CD8-positive, alpha-beta memory T cell (primary cell): ENCODE measurements at places on chromosomes 1 and 21. TPM values are rescaled to one million over a fixed set of nuclear protein-coding genes. Genes with fewer than 3 reads are reported as not detected.

DNA sequence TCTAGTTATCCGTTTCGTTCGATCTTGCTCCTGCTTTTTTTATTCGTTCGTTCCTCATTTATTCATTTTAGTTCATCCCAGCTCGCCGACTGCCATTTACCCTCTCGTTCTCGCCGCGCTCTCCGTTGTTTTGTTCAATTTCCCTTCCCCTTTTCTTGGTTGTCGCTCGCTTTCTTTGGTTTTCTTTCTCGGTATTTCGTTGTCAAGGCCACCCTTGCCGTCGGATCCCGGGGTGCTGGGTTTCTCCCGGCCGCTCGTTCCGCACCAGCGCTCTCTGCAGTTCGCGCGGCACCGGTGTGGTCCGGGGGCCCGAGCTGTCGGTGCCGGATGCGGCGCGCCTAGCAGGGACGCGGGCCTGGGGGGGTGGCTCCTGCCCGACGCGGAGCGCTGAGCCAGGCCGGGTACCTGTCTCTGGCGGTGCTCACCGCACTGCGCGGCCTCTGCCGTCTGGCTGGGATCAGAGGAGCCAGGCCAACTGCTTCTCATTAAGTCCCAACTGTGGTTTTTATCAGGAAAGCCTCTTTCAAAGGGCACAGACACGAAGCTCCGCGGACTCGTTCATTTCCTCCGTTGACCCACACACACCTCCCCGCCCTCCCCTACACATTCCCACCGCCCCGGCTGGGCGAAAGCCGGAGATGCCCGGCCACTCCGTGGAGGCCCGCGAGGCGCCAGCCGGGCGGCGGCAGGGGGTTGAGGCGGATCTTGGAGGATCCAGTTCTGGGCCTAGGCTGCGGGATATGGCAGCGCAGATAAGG lies 1.6 kb downstream of the ALX3 start:
- no peaks in the 10 kb centered on the region for H3K36me3 ChIP-seq
- H3K4me3 ChIP-seq = no peak overlapping the region
- peak; percentile 13 for DNase-seq

DNA sequence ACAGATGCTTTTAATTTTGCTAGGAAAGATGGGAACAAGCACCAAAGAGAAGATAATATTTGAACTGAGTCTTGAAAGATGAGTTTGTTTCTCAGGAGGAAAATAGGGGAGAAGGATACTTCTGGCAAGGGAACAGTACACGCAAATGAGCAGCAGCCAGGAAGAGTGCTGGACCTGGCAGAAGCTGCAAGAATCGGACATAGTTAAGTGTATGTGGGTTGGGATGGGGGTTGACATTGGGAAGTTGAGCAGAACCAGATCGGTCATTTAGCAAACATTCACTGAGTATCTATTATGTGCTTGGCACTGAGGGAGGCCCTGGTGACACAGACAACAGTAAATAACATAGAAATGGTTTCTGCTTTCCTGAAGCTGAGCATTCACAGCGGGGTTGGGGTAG lies 198.8 kb downstream of the PLPP3 start:
- no peak overlapping the region for H3K27ac ChIP-seq
- H3K4me1 ChIP-seq = no peaks in the 10 kb centered on the region

KIF2C gene
- 41.4 TPM for total RNA-seq

GRCh38 chr1:235657747-235658526 lies 8.4 kb upstream of the GNG4 start:
- peaks cover 6% of the 10 kb centered on the region for H3K27me3 ChIP-seq
- H3K36me3 ChIP-seq = no peaks in the 10 kb centered on the region
- no peaks in the 10 kb centered on the region for H3K4me1 ChIP-seq
- no peak overlapping the region for H3K4me3 ChIP-seq

DNA sequence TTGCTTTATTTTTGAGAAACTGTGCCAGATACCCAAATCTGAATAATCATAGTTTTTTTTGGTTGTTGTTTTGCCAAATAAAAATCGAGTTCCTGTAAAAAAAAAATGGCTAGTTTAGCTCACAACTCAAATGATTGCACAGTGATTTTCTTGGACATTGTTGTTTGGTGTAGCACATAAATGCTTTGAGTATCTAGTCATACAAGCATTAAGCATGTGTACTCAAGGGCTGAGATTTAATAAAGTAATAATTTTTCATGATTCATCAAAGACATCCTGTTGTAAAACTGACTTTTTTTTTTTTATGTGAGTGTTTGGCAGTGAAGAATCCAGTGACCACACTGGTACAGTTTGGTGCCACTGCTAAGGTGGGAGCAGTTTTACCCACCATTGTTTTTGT lies 18.8 kb downstream of the ITSN1 start:
- no peak overlapping the region for H3K27ac ChIP-seq
- no peaks in the 10 kb centered on the region for H3K27me3 ChIP-seq
- no peak overlapping the region for H3K4me3 ChIP-seq
- no peaks in the 10 kb centered on the region for H3K4me1 ChIP-seq

SPOCD1 gene
- 0.18 TPM for total RNA-seq

- no peak for DNase-seq
- no peak overlapping the region for H3K4me3 ChIP-seq
- H3K27ac ChIP-seq = no peak overlapping the region
- no peaks in the 10 kb centered on the region for H3K4me1 ChIP-seq
- no peaks in the 10 kb centered on the region for H3K36me3 ChIP-seq
- no peaks in the 10 kb centered on the region for H3K27me3 ChIP-seq
These were observed 59.6 kb downstream of the RGS21 start for GRCh38 chr1:192376374-192376773.

LRRC71 gene
- total RNA-seq = not detected

DNA sequence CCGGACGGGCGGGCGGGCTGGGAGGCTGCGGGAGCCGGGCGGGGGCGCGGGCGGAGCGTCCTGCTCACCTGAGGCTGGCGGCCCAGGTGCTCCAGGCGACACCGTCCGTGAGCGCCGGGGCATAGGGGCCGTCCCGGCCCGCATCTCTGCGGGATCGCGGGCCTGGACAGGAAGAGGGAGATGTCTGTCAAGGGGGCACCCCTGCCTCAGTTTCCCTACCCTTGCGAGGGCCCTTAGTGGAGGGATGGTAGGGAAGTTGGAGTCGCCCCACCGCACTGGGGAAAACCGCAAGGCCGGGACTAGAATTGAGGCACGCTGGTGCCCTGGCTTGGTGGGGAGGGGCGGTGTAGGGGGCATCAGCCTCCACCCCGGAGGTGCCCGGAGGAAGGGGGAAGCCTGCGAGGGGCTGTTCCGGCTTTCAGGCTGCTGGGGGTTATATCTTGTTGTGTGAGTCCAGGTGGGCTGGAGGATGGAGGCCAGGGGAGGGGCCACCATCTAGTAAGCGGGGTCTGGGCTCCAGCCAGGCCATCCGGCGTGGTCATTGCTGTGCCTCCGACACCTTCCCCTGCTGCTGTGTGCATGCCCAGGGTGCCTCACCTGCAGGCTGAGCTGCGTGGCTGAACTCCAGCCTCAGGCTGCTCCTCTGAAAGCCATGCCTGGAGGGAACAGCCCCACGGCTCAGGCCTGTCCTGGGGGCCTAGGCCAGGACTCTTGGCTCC lies 580 bp downstream of the VWA1 start:
- H3K27me3 ChIP-seq = peaks cover 33% of the 10 kb centered on the region
- H3K27ac ChIP-seq = no peak overlapping the region
- H3K36me3 ChIP-seq = no peaks in the 10 kb centered on the region
- DNase-seq = no peak

DNA sequence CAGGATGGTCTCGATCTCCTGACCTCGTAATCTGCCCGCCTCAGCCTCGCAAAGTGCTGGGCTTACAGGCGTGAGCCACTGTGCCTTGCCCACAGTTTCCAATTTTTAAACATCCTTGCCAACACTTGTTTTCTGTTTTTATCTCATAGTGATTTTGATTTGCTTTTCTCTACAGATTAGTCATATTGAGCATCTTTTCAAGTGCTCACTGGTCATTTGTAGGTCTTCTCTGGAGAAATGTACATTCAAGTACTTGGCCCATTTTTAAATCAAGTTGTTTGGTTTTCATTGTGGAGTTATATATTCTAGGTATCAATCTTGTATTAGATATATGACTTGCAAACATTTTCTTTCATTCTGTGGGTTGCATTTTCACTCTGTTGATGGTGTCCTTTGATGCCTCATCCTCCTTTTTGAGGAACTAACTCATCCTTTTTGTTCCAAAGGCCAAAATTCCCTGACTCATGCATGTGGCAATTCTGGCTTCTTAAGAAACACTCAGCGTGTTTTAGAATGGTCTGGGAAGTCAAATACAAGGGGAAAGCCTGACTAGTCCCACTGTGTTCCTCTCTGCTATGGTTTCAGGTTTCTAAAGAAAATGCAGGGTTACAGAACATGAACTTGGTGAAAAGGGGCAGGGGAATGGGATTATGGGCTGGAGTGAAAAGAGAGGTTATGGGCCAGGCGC lies 37.3 kb downstream of the PTAFR start:
- no peaks in the 10 kb centered on the region for H3K27me3 ChIP-seq
- no peak overlapping the region for H3K4me3 ChIP-seq
- H3K36me3 ChIP-seq = no peaks in the 10 kb centered on the region
- DNase-seq = no peak
- no peak overlapping the region for H3K27ac ChIP-seq
- H3K4me1 ChIP-seq = no peaks in the 10 kb centered on the region

DNA sequence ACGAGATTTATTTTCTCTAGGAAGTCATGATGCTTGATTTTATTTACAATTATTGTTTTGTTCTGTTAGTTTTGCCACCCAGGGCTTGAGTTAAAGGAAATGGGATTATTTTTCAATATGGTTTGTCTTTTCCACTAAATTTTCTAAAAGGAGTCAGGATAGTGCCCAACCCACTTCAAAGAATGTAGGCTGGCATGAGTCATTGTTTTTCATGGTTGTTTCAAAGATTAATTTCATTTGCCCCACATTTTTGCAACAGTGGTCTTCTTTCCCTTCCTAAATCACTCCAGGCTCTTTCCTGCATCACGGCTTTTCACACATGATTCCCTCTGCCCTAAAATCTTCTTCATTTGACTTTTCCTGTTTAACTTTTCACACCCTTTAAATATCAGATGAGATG lies 2.5 kb downstream of the SLAMF6 start:
- peak overlapping the region; percentile 91 for H3K4me3 ChIP-seq
- peak overlapping the region; percentile 34 for H3K27ac ChIP-seq
- no peak for DNase-seq
- H3K27me3 ChIP-seq = no peaks in the 10 kb centered on the region
- peaks cover 72% of the 10 kb centered on the region for H3K4me1 ChIP-seq

- H3K4me1 ChIP-seq = no peaks in the 10 kb centered on the region
- no peaks in the 10 kb centered on the region for H3K36me3 ChIP-seq
- DNase-seq = no peak
These were observed 338.8 kb upstream of the VAMP3 start for GRCh38 chr1:7432102-7432899.

DNA sequence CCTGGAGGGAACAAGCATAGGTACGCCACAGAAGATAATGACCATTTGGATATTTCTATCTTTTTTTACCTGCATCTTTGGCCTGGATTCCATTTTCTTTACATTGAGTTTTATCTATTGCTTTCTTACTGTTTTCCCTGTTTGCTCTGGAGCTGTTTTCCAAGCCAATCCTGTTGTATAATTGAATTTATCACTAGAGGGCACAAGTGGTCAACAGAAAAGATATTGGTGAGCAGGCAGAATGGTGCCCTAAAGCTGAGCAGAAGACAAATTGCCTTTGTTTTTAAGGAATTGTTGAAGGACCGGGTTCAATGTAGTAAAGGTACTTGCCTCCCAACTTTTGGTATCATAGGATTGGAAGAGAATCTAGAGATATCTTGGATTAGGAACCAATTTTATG lies 152.8 kb downstream of the PPP1R12B start:
- no peak overlapping the region for H3K4me3 ChIP-seq
- H3K36me3 ChIP-seq = no peaks in the 10 kb centered on the region
- no peaks in the 10 kb centered on the region for H3K27me3 ChIP-seq
- H3K4me1 ChIP-seq = no peaks in the 10 kb centered on the region
- H3K27ac ChIP-seq = no peak overlapping the region

GRCh38 chr1:155909894-155910293 lies 1.3 kb downstream of the RIT1 start:
- H3K4me1 ChIP-seq = peaks cover 22% of the 10 kb centered on the region
- H3K27ac ChIP-seq = peak overlapping the region; percentile 80
- H3K4me3 ChIP-seq = peak overlapping the region; percentile 86
- DNase-seq = no peak
- H3K36me3 ChIP-seq = peaks cover 28% of the 10 kb centered on the region
- no peaks in the 10 kb centered on the region for H3K27me3 ChIP-seq

DNA sequence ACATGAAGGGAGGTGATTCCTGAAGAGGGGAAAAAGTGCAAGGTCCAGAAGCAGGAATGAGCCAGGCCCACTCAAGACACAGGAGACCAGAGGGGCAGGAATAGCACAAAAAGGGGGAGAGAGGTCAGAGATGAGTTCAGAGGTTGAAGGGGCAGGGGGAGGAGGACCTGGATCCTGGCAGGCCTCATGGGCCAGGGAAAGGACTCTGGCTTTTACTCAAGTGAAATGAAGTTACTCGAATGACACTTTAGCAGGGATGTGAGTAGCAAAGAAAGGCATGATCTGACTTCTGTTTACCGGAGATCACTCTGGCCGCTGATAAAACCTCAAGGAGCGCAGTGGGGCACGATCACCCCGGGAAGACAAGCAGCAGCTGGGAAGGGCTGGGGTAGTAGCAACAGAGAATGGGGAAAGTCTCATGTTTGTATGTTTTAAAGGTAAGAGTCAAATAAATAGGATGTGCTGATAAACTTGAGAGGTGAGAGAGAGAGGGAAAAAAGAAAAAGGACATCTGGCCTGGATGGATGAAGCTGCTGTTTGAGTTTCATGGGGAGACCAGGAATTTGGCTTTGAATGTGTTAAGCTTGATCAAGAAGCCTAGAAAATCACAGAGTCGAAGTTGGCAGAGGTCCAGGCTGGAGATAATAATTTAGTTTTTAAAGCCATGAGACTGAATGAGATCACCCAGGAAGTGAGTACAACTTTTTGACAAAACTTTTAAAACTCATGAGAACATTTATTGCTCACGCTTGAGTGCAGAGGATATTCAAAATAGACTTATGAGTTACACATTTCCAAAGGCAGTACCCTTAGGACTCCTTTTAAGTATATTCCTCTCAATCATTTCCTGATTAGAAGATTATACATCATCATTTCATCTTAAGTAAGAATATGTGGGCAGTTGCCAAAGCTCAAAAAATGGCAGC lies 156.0 kb downstream of the RERE start:
- H3K4me1 ChIP-seq = peaks cover 45% of the 10 kb centered on the region
- DNase-seq = no peak
- no peak overlapping the region for H3K4me3 ChIP-seq
- H3K27me3 ChIP-seq = no peaks in the 10 kb centered on the region

DNA sequence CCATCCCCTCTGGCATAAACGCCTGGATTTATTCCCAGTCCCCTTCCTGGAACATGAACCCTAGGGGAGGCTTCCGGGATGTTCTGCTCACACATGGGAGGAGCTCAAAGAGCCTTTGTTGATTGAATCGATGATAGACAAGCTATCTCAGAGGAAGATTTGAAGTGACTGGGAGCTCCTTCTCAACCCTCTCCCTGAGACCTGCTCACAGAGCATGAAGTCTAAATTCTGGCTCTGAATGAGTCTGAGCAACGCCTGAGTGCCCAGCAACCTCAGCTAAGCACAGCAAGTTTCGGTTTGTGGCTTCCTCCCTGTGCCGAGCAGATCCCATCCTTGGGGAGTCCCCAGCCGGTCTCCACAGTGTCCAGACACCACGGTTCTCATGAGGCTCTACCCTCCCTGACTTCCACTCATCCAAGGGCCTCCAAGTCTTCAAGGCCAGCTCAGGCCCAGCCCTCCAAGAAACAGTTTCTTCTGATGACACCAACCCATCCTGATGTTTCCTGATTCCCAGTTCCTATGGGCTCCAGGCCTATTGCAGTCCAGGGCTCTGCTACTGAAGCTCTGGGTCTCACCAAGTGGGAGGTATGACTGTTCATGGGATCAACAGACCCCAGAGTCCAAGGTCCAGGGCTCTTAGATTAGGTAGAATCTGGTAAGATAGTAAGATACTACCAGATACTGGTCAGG lies 190.8 kb downstream of the DYRK1A start:
- no peaks in the 10 kb centered on the region for H3K4me1 ChIP-seq
- no peaks in the 10 kb centered on the region for H3K27me3 ChIP-seq

ANGPTL1 gene
- total RNA-seq = not detected
